ENCODE measurements at places on chromosomes 3 and 15.

DNA sequence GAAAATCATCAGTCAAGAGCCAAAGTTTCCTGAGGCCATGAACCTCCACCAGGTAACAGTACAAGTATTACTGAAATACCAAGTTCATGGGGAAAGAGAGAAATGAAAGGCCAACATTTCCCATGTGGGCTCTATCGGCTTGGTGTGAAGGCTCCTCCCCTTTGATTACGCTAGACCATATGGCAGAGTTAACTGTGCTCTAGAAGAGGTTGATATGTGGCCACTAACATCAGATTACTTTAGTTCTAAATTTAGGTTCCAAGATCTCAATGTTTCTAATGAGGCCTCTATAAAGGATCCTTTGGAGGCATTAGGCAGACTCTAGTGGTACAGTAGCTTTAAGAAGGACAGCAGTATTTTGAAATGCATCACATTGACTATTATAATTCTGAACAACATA, 127.1 kb downstream of the SEMA6D start:
- no peak for DNase-seq

GRCh38 chr3:43028001-43028400, 48.9 kb downstream of the GASK1A start:
- DNase-seq = no peak

GRCh38 chr15:101122806-101123205, 129.0 kb downstream of the CHSY1 start:
- no peak for DNase-seq

DNA sequence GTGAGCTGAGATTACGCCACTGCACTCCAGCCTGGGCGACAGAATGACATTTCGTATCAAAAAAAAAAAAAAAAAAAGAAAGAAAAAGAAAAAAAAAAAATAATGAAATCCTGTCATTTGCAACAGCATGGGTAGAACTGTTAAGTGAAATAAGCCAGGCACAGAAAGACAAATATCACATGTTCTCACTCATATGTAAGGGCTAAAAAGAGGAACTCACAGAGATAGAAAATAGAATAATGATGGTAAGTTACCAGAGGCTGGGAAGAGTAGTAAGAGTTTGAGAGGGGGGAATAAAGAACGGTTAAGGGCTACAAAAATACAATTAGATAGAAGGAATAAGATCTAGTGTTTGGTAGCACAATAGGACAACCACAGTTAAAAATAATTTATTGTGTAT, 19.7 kb downstream of the DENND6A start:
- DNase-seq = no peak

GRCh38 chr3:152079980-152080379, 188.7 kb upstream of the MBNL1 start:
- no peak for DNase-seq

DNA sequence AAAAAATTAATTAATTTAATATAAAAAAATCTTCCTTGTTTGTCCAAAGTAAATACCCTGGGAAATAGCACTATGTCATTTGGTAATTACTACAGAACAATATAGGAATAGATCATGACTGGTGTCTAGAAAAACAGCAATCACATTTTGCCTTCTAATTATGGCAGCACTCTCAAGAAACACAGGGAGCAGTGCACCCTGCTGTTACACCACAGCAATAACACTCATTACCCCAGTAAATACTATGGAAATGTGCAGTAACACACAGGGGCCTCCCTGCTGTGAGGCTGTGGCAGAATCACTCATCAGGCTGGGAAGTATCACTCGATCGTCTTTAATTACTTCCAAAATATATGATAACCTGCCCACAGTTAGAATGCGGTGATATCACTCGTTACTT, 646.0 kb downstream of the TUSC7 start:
- no peak for DNase-seq

GRCh38 chr15:28096411-28096669, 2.8 kb downstream of the OCA2 start:
- DNase-seq = no peak

DNA sequence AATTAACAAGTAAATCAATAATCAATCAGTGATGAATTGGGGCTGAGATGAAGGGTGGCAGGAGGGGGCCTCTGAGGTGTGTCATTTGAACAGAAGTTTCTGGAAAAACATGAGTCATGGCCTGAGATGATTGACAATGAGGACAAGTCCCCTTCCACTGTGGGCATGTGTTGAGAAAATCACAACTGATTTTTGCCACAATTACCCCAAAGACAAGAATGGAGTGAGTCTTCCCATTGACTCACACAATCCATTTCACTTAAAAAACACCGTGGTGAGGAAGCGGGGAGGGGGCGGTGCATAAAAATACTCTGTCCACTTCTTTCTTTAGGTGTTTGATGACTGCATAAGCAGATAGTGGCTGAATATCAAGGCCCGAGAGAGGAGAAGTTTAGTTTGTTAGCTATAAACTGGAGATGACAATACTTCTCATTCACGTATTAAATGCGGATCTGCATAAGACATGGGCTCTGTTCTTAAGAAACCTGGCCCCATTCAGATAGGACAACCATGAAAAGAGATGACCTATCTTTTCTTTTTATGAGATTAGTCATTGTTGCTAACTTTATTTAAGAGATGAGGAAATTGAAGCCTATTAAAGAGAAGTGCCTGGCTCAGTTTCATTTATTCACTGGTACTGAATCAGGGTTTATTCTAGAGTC, 34.7 kb downstream of the SHC4 start:
- no peak for DNase-seq

DNA sequence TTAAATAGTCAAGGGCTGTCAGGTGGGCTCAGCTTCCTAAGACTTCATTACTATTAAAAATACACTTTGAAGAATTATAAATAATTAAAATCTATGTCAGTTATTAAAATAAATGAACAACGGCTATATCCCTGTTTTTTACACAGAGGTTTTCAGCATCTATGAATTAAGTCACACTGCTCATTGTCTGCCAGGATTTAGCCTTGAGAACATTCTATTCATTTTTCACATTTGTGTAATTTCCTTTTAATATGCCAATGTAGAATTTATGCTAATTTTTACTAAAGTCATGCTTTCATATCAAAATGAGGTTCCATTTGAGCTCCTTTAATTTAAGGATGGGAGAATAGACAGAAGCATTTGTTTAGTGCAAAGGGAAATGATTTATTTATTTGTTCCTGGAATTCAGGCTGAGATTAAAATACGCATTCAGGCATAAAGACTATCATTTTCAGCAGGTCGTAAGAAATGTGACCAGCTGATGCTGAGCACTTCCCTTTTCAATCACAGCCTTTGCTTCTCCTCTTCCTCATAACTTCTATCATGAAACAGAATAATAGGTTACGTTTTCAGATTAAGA, 345.1 kb downstream of the MFSD1 start:
- DNase-seq = no peak

- DNase-seq = no peak
Observed at GRCh38 chr3:42265059-42265991, 660 bp downstream of the CCK start.
